ENCODE measurements at places on chromosomes 13 and 19. TPM values are rescaled to one million over a fixed set of nuclear protein-coding genes. Genes with fewer than 3 reads are reported as not detected.

GRCh38 chr13:29429286-29429900 lies 166.1 kb downstream of the SLC7A1 start:
- H3K4me1 ChIP-seq: peaks cover under 1% of the 10 kb centered on the region
- H3K27ac ChIP-seq: no peak overlapping the region
- DNase-seq: no peak
- no peaks in the 10 kb centered on the region for H3K36me3 ChIP-seq
- H3K4me3 ChIP-seq: no peak overlapping the region

DNA sequence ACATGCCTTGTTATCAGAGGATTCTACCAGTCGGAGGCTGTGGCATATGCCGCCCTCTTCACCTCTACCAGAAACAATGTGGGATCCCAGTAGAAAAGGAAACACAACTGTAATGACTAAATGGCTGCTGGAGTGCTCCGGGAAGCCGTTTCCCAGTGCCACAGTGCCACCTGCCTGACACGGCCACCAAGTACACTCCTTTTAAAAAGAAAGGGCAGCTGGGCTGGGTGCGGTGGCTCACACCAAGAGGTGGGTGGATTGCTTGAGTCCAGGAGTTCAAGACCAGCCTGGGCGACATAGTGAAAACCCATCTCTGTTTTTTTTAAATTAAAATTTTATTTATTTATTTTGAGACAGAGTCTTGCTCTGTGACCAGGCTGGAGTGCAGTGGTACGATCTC lies 67.3 kb downstream of the TRPM4 start:
- H3K27me3 ChIP-seq: no peaks in the 10 kb centered on the region
- H3K4me3 ChIP-seq: no peak overlapping the region
- H3K36me3 ChIP-seq: no peaks in the 10 kb centered on the region
- no peak overlapping the region for H3K27ac ChIP-seq
- H3K4me1 ChIP-seq: no peaks in the 10 kb centered on the region

The ADAMTS10 gene
- total RNA-seq: 6.3 TPM

The RNF113B gene
- total RNA-seq: not detected

The RXFP2 gene
- total RNA-seq: 0.16 TPM

- H3K4me3 ChIP-seq: no peak overlapping the region
- H3K27ac ChIP-seq: no peak overlapping the region
- no peaks in the 10 kb centered on the region for H3K36me3 ChIP-seq
- H3K27me3 ChIP-seq: no peaks in the 10 kb centered on the region
- DNase-seq: no peak
Measured at GRCh38 chr13:66835040-66835628, 395.0 kb downstream of the PCDH9 start.

The VMAC gene
- total RNA-seq: 3.2 TPM

- no peak overlapping the region for H3K4me3 ChIP-seq
- H3K27ac ChIP-seq: no peak overlapping the region
Measured at GRCh38 chr13:43232144-43232872, 208.9 kb downstream of the DNAJC15 start.

DNA sequence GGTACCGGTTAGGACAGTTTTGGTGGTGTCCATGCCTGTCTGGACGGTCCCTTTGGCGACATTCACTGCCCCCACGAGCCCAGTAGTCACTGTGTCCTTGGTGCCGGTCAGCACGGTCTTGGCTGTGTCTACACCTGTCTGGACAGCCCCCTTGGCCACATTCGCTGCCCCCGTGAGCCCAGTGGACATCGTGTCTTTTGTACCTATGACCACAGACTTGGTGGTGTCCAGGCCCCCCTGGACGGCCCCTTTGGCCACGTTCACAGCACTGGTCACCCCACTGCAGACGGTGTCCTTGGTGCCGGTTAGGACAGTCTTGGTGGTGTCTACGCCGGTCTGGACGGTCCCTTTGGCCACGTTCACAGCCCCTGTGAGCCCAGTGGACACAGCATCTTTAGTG lies 6.2 kb downstream of the PLIN4 start:
- no peak for DNase-seq
- peaks cover 18% of the 10 kb centered on the region for H3K27me3 ChIP-seq
- no peak overlapping the region for H3K27ac ChIP-seq
- H3K36me3 ChIP-seq: peaks cover 3% of the 10 kb centered on the region
- H3K4me1 ChIP-seq: peaks cover 2% of the 10 kb centered on the region
